ENCODE measurements at places on chromosomes 1 and 21. TPM values are rescaled to one million over a fixed set of nuclear protein-coding genes. Genes with fewer than 3 reads are reported as not detected.

FLG gene
- not detected for total RNA-seq

FAM3B gene
- 6.7 TPM for total RNA-seq

IFI44L gene
- 8.4 TPM for total RNA-seq

GRCh38 chr1:93715529-93716126 is 34.0 kb upstream of the BCAR3 start:
- H3K4me3 ChIP-seq, result no peak overlapping the region
- no peak overlapping the region for H3K27ac ChIP-seq
- H3K4me1 ChIP-seq, result no peaks in the 10 kb centered on the region
- DNase-seq, result no peak
- H3K27me3 ChIP-seq, result no peaks in the 10 kb centered on the region

- no peak overlapping the region for H3K27ac ChIP-seq
- H3K27me3 ChIP-seq, result no peaks in the 10 kb centered on the region
- H3K36me3 ChIP-seq, result no peaks in the 10 kb centered on the region
These were observed 2.5 kb downstream of the WLS start for GRCh38 chr1:68229650-68230483.
